A172 (cell line): ENCODE measurements at places on chromosomes 1 and 21. TPM values are rescaled to one million over a fixed set of nuclear protein-coding genes. Genes with fewer than 3 reads are reported as not detected.

PROX1 gene
- 0.22 TPM in 1 of 2 replicates, not detected in the other for total RNA-seq

ADAMTS5 gene
- total RNA-seq: 0.02 and 0.10 TPM in 2 replicates

SNX7 gene
- 65.5 and 72.5 TPM in 2 replicates for total RNA-seq

LCK gene
- total RNA-seq: not detected in 2 replicates

PCAT6 gene
- not detected in 2 replicates for total RNA-seq

FABP3 gene
- 9.0 and 19.5 TPM in 2 replicates for total RNA-seq

TGFB2 gene
- total RNA-seq: 65.5 and 87.6 TPM in 2 replicates

IGSF3 gene
- total RNA-seq: 20.9 and 26.0 TPM in 2 replicates

IL10 gene
- not detected in 2 replicates for total RNA-seq

FAM78B gene
- total RNA-seq: 0.77 and 1.6 TPM in 2 replicates

F13B gene
- total RNA-seq: not detected in 2 replicates
